ENCODE measurements at places on chromosomes 3 and 15.
A peak's percentile ranks its signal among the peaks of the same experiment; 100 is the strongest.

- DNase-seq, result no peak
Observed at GRCh38 chr3:43996379-43997301, 245.0 kb upstream of the TOPAZ1 start.

DNA sequence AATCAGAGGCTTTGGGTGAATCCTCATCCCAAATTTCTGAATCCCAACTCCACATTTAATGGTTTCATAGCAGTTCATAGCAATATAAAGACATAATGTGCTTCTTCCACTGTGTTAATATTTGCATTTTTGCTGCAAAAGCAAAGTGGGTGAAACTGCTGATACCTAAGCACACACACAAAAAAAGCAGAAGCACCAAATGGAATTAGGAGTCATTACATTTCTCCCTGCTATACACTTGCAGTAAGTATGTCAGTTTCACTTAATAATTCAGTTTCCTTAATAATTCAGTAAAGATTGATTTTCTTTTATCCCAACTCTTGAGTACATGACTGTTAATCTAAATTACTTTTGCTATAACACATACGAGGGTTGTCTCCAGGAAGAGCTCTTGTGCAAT is 48.9 kb upstream of the ALCAM start:
- no peak for DNase-seq

DNA sequence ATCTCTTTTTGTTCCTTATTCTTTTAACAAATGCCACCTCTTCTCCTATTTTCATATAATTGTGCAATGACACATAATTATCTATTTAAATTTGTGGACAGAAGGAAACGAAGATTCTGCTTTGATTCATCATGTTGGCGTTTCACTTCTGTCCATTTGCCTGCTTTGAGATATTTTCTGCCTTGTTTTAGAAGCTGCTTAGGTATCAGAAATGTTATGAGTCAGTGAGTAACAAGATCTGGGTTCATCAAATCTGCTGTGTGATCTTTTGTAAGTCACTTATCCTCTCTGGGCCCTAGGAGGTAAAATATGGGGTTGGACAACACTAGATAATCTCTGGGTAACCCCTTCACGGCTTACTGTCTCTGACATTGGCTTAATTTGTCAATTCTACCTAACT is 7.3 kb upstream of the MINDY4B start:
- DNase-seq, result no peak

- no peak for DNase-seq
Observed at GRCh38 chr15:48096813-48097212, 24.0 kb upstream of the SLC24A5 start.

GRCh38 chr3:129723558-129724324 is 117.3 kb upstream of the PLXND1 start:
- no peak for DNase-seq

GRCh38 chr3:27046351-27046750 is 322.8 kb downstream of the NEK10 start:
- DNase-seq, result no peak

- DNase-seq, result no peak
Observed at GRCh38 chr15:45274636-45275380, 22.8 kb downstream of the SLC28A2 start.

DNA sequence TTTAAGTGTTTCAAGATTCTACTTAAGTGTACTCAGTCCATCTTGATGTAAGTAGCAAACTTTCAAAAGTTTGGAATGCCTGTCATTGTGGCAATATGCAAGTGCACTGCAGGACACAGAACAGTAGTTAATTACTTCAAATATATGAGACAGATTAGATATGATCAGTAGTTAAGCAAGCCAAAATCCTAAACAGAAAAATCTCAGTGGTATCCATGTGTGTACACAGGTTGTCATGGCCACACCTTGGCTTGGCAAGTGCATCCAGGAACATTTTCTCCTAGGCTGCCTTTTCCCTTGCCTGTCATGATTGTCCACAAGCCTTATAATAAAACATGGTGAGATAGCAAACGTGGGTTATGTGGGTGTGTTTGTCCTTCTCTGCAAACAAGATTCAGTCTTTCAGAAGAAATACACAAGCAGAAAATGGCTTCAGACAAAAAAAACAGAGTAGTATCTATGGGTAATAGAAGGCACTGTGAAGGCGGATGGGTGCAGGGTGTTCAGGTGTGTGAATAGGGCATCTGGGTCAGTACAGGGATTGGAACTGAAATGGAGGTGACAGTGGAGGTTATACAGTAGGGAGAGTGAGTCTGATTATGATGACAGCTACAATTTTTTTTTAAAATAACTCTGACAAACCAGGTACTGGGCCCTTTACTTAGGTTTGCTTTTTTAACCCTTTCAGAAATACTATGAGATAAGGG is 229.0 kb upstream of the LRIG1 start:
- DNase-seq, result no peak

- DNase-seq, result no peak
Observed at GRCh38 chr3:126083138-126083445, 832 bp downstream of the SLC41A3 start.

- DNase-seq, result no peak
Observed at GRCh38 chr15:56736308-56736707, 3.0 kb upstream of the ZNF280D start.

GRCh38 chr3:196620161-196620604 is 19.3 kb upstream of the NRROS start:
- DNase-seq, result peak; percentile 26
